ENCODE measurements at places on chromosomes 3 and 15.
A peak's percentile ranks its signal among the peaks of the same experiment; 100 is the strongest.

- peaks cover 3% of the 10 kb centered on the region for H3K27me3 ChIP-seq
- H3K27ac ChIP-seq = no peak overlapping the region
- DNase-seq = no peak
- H3K36me3 ChIP-seq = no peaks in the 10 kb centered on the region
- no peaks in the 10 kb centered on the region for H3K4me1 ChIP-seq
These were observed 21.7 kb downstream of the MELTF start for GRCh38 chr3:197007953-197008352.

DNA sequence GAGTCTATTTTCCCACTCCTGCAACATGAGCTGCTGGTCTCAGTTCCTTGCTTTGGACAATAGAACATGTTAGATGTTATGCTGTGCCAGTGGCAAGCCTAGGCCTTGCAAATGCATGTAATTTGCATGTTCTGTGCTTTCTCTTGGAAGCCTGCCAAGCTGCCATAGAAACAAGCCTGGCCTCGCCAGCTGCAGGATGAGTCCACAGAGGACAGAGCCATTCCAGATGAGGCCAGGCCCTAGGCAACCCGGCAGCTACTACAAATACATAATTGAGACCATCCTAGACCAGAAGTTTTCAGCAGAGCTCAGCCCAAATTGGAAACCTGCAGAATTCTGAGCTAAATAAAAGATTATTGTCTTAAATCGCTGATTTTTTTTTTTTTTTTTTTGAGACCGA is 39.6 kb downstream of the TRIM69 start:
- H3K4me1 ChIP-seq = no peaks in the 10 kb centered on the region
- no peaks in the 10 kb centered on the region for H3K27me3 ChIP-seq

- DNase-seq = no peak
- no peaks in the 10 kb centered on the region for H3K36me3 ChIP-seq
- H3K27me3 ChIP-seq = peaks cover 23% of the 10 kb centered on the region
- peaks cover 2% of the 10 kb centered on the region for H3K4me1 ChIP-seq
- no peak overlapping the region for H3K4me3 ChIP-seq
These were observed 8.4 kb downstream of the SOX2 start for GRCh38 chr3:181719991-181720680.

- no peak for DNase-seq
- H3K4me1 ChIP-seq = peaks cover 2% of the 10 kb centered on the region
- no peak overlapping the region for H3K4me3 ChIP-seq
- H3K36me3 ChIP-seq = no peaks in the 10 kb centered on the region
These were observed 1.1 kb downstream of the SPATA12 start for GRCh38 chr3:57061556-57061955.

GRCh38 chr3:58292866-58293265 is 13.2 kb upstream of the RPP14 start:
- no peak for DNase-seq
- H3K4me3 ChIP-seq = no peak overlapping the region
- no peaks in the 10 kb centered on the region for H3K27me3 ChIP-seq
- no peaks in the 10 kb centered on the region for H3K4me1 ChIP-seq
- no peak overlapping the region for H3K27ac ChIP-seq

- DNase-seq = no peak
- H3K4me3 ChIP-seq = no peak overlapping the region
- H3K27me3 ChIP-seq = no peaks in the 10 kb centered on the region
These were observed 96.6 kb upstream of the WNT7A start for GRCh38 chr3:13976469-13976868.

GRCh38 chr15:98815207-98815606 is 166.9 kb downstream of the IGF1R start:
- H3K36me3 ChIP-seq = no peaks in the 10 kb centered on the region
- no peak overlapping the region for H3K4me3 ChIP-seq
- no peak overlapping the region for H3K27ac ChIP-seq
- DNase-seq = no peak
- peaks cover 4% of the 10 kb centered on the region for H3K4me1 ChIP-seq

DNA sequence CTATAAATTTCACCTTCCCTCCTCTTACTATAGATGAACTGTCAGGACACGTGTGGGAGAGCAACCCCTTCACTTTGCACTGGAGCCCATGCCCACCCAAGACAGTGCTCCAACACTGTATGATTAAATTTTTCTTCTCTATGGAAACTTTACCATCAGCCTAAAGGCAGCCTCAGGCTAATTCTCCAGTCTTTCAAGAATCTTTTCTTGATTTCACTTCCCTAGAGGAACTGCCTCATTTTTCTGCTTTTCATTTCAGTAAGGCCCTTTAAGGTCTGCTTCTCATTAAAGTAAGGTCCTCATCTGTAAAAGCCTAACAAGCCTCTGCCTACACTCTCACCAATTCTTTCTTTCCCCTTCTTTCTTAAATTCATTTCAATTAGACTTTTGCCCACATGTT is 137.3 kb downstream of the KCNMB2 start:
- H3K4me3 ChIP-seq = no peak overlapping the region
- no peaks in the 10 kb centered on the region for H3K27me3 ChIP-seq
- H3K36me3 ChIP-seq = no peaks in the 10 kb centered on the region
- H3K27ac ChIP-seq = no peak overlapping the region

- no peak overlapping the region for H3K4me3 ChIP-seq
- no peaks in the 10 kb centered on the region for H3K4me1 ChIP-seq
- DNase-seq = peak; percentile 40
- no peaks in the 10 kb centered on the region for H3K27me3 ChIP-seq
- no peak overlapping the region for H3K27ac ChIP-seq
- no peaks in the 10 kb centered on the region for H3K36me3 ChIP-seq
These were observed 4.4 kb upstream of the CD200R1 start for GRCh38 chr3:112979244-112979832.

GRCh38 chr15:50968353-50968752 is 59.9 kb downstream of the AP4E1 start:
- no peaks in the 10 kb centered on the region for H3K27me3 ChIP-seq
- no peak for DNase-seq
- H3K4me3 ChIP-seq = no peak overlapping the region
- no peaks in the 10 kb centered on the region for H3K36me3 ChIP-seq

- no peak for DNase-seq
- H3K27me3 ChIP-seq = no peaks in the 10 kb centered on the region
- H3K27ac ChIP-seq = no peak overlapping the region
These were observed 79.4 kb upstream of the FAM98B start for GRCh38 chr15:38374556-38374955.

DNA sequence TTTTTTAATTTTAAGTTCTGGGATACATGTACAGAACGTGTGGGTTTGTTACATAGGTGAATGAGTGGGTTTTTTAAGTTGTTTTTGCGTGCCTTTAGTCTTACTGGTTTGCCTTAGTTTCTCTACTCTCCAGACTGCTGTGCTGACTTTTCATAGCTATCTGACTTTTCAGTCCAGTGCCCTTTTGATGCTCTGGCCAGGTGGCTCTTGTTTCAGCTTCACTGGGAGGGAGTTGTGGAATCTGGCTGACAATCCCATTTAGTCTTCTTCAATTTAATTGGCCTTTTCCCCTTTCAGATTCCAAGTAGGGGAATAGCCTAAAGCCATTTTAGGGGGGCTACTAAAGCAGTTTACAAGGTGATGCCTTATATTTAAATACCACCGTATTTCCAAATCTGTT is 30.1 kb downstream of the FNDC3B start:
- peaks cover 20% of the 10 kb centered on the region for H3K4me1 ChIP-seq
- no peaks in the 10 kb centered on the region for H3K36me3 ChIP-seq
- H3K4me3 ChIP-seq = no peak overlapping the region
- DNase-seq = no peak
- H3K27ac ChIP-seq = no peak overlapping the region
- no peaks in the 10 kb centered on the region for H3K27me3 ChIP-seq

GRCh38 chr3:53254509-53255422 is 1.1 kb downstream of the TKT start:
- peak overlapping the region; percentile 96 for H3K4me3 ChIP-seq
- peak overlapping the region; percentile 84 for H3K27ac ChIP-seq
- DNase-seq = peak; percentile 89

DNA sequence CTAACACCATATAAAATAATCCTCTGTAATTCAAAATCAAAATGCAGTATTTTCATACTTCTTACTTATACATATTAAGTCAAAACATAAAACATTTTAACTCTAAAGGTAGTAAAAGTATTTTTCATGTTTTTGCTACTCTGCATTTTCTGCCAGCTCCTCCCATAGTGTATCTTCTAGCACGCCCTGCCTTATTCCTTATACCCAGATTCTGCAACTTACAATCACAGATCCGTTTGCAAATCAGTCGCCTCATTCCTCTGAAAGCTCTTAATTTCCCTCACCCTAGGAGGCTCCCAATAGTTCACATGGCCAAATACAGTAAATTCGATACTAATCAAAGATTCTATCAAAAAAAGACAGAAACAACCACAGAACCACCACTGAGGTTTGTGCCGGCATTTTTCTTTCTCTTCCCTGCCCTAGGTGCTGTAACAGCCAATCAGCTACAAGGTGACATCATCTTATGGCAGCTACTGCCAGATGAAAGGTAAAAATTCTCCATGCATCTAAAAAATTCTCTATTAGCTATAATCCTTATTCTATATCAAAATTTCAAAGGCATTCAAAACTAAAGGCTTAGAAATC is 72.9 kb downstream of the CLASP2 start:
- DNase-seq = peak; percentile 75
- no peaks in the 10 kb centered on the region for H3K4me1 ChIP-seq
- H3K36me3 ChIP-seq = no peaks in the 10 kb centered on the region
- H3K27me3 ChIP-seq = no peaks in the 10 kb centered on the region
- no peak overlapping the region for H3K4me3 ChIP-seq
- no peak overlapping the region for H3K27ac ChIP-seq

DNA sequence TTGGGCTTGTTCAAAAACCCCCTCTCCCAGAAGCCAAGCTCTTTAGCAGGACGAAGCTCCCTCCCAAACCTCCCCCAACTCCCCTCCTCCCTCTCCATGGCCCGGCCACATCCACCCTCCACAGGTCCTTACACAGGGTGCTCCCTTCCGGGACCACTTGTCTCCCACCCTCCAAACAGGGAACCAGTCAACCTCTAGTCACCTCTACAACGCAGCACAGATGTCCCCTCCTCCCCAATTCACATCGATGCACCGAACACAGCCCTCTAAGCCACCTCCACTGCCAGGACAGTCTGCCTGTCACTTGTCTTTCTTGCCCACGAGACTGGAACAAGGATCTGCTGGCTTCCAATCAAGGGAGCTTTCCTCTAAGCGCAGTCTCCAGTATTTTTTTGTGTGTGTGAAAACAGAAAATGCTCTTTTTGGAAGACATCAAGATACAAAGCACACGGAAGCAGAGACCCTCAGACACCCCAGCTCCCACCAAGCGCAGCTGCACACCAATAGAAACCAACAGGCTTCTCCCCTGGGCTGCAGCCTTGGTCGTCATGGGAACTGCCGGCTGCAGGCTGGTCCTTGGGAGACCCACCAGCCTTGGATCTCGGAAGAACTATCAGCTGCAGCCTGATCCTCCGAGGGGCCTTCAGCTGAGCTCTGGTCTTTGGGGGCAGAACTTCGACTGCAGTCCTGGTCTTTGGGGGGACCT is 26.5 kb downstream of the IQSEC1 start:
- H3K27me3 ChIP-seq = no peaks in the 10 kb centered on the region
- no peak overlapping the region for H3K4me3 ChIP-seq
- H3K27ac ChIP-seq = no peak overlapping the region

GRCh38 chr15:58331913-58332675 is 99.7 kb upstream of the LIPC start:
- H3K36me3 ChIP-seq = no peaks in the 10 kb centered on the region
- DNase-seq = peak; percentile 98
- peak overlapping the region; percentile 74 for H3K27ac ChIP-seq
- no peaks in the 10 kb centered on the region for H3K27me3 ChIP-seq
- H3K4me1 ChIP-seq = peaks cover 16% of the 10 kb centered on the region

GRCh38 chr3:183161552-183162336 is 790 bp downstream of the LAMP3 start:
- no peak overlapping the region for H3K4me3 ChIP-seq
- no peak overlapping the region for H3K27ac ChIP-seq
- H3K4me1 ChIP-seq = no peaks in the 10 kb centered on the region
- H3K27me3 ChIP-seq = no peaks in the 10 kb centered on the region
- peak; percentile 93 for DNase-seq
- H3K36me3 ChIP-seq = no peaks in the 10 kb centered on the region

DNA sequence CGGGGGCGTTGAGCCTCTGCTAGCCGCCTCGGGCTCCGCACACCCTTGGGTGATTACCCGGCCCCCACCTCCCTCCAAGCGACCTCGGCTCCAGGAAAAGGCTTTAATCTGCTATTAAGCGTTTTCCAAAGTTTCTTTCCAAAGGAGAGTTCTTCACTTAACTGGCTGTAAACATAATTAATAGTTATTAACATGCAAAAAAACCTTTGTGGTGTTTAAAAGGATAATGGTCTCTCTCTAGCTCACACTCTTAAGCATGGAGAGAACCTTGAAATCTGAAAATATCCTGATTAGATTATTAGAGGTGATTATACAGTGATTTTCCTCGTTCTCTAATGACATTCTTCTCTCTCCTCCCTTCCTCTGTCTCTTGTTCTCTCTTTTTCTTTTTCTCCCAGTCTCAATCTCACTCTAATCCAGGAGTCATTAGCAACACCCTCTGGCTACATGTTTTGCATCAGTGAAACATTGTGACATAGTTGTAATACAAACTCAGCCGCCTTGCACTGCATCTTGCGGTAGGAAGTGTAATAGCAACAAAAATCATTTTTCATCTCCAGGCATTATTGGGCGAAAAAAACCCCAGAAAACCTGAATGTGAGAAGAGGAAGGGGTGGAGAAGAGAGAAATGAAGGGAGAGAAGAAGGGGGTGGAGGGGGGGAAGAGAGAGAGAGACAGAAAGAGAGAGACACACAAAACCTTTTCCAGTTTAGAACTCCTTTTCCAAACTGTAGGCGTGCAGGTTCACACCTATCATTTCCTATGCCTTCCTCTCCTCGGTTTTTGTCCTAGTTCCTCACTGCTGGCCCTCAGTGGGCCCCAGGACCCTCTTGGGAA is 24.4 kb downstream of the NR2F2 start:
- H3K4me3 ChIP-seq = no peak overlapping the region
- no peaks in the 10 kb centered on the region for H3K4me1 ChIP-seq
- H3K27ac ChIP-seq = no peak overlapping the region
- peaks cover 83% of the 10 kb centered on the region for H3K27me3 ChIP-seq
- peak; percentile 28 for DNase-seq

- H3K4me1 ChIP-seq = no peaks in the 10 kb centered on the region
- no peak overlapping the region for H3K27ac ChIP-seq
- DNase-seq = no peak
- H3K27me3 ChIP-seq = no peaks in the 10 kb centered on the region
- no peaks in the 10 kb centered on the region for H3K36me3 ChIP-seq
These were observed 72.6 kb downstream of the CCR1 start for GRCh38 chr3:46135475-46135874.

GRCh38 chr3:170656284-170656683 is 70.4 kb upstream of the SLC7A14 start:
- H3K36me3 ChIP-seq = no peaks in the 10 kb centered on the region
- H3K4me3 ChIP-seq = no peak overlapping the region
- no peaks in the 10 kb centered on the region for H3K27me3 ChIP-seq

- no peak overlapping the region for H3K27ac ChIP-seq
- no peak for DNase-seq
- H3K27me3 ChIP-seq = no peaks in the 10 kb centered on the region
- H3K4me3 ChIP-seq = no peak overlapping the region
- H3K4me1 ChIP-seq = no peaks in the 10 kb centered on the region
These were observed 75.2 kb downstream of the FMN1 start for GRCh38 chr15:33119273-33119672.

Data from mesendoderm (in vitro differentiated cells).